Activated CD8-positive, alpha-beta T cell treated with anti-CD3 and anti-CD28 coated beads for 36 hours (primary cell): ENCODE measurements at places on chromosomes 13 and 19. TPM values are rescaled to one million over a fixed set of nuclear protein-coding genes. Genes with fewer than 3 reads are reported as not detected.

Gene MATK
- total RNA-seq: 37.6 TPM

Gene GPR183
- 8.6 TPM for total RNA-seq

DNA sequence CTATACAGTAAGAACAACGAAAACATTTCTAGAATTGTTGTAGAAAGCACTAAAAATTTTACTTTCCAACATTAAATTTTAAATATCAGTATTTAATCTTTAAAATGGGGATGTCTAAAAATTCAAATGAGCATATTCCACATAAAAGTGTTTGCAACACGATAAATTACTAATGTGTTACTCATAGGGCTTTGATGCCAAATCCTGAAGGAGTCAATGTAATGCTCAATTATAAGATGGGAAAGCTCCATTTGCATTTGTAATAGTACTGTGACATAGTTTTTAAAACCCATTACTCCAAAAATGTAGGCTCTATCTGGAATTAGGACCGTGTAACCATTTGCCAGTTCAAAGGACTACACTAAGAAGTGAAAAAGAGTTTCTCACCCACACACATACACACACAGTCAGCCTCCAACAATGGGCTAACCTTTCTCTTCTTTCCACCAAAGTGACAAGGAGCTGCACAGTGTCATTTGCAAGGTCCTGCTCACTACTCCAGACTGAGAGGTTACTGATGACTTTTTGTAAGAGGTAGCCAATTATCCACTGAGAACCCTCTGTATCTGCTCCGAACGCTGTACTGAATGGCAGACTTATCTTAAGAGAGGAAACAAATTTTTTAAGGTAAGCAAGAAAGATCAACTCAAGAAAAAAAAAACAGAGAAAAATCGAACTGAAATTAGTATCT, 26.1 kb upstream of the EEF1AKMT1 start:
- no peaks in the 10 kb centered on the region for H3K27me3 ChIP-seq
- H3K4me1 ChIP-seq: peaks cover 28% of the 10 kb centered on the region
- no peak overlapping the region for H3K27ac ChIP-seq
- no peak overlapping the region for H3K4me3 ChIP-seq
- H3K36me3 ChIP-seq: peaks cover 36% of the 10 kb centered on the region

GRCh38 chr19:58429745-58430144, 10.2 kb downstream of the ZNF132 start:
- H3K27ac ChIP-seq: no peak overlapping the region
- H3K27me3 ChIP-seq: no peaks in the 10 kb centered on the region
- no peak overlapping the region for H3K4me3 ChIP-seq
- peaks cover 57% of the 10 kb centered on the region for H3K36me3 ChIP-seq
- no peaks in the 10 kb centered on the region for H3K4me1 ChIP-seq

Gene TTC9B
- not detected for total RNA-seq

DNA sequence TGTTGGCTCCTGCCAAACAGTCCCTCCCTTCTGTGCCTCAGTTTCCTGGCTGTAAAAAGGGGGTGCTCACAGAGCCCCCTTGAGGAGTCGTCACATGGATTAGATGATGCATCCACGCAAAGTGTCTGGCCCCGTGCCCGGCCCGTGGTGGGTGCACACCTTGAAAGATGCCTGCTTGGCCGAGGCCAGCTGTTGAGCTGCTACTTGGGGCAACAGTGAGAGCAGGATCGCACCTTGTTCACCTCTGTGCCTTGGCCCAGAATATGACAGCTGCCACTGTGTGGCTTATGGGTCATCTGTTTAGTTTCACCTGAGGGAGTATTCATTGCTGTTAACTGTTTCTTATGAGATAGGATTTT, 17.7 kb downstream of the CRTC1 start:
- peaks cover 31% of the 10 kb centered on the region for H3K4me1 ChIP-seq
- H3K36me3 ChIP-seq: no peaks in the 10 kb centered on the region
- H3K4me3 ChIP-seq: peak overlapping the region; percentile 71

DNA sequence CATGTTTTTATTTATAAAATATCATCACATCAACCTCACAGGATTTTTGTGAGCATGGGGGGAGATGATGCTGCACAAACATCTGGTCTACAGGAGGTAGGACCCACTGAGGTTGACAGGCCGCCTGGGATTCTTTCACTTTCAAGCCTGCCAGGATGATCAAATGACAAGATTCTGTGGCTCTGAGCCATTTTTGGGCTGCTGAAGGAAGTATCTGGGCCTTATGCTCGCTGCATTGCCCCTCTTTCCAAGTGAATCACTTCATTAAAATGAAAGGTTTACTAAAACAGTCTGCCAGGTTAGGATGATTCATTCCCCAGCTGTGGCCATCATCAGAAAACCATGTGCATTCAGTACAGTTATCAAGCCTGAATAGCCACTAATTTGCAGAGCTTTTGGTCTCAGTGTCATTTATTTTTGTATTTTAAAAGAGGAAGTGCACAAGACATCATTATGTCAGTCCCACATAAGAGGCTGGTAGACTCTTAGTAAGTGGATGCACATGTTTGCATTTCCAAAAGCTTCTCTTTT, 34.4 kb downstream of the STARD13 start:
- no peak overlapping the region for H3K4me3 ChIP-seq
- peak; percentile 3 for DNase-seq
- no peaks in the 10 kb centered on the region for H3K36me3 ChIP-seq

Gene NACC1
- total RNA-seq: 73.8 TPM

DNA sequence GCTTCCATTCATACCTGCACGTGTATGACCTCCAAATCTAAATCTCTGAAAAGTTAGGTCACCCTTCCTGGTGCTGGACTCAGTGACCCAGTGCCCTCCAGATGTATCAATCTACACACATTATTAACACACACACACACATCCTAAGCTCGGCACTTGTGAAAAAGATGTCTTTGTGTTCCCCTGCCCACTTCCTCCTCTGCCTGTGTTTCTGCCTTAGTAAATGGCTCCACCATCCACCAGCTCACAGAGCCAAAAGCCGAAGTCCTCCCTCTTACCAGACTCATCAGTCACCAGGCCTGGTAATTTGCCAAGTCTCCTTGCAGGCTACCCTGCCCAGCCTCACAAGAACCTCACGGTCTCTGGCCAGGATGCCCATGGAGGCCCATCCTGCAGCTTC, 131.5 kb downstream of the SHISA2 start:
- no peaks in the 10 kb centered on the region for H3K36me3 ChIP-seq
- no peak overlapping the region for H3K4me3 ChIP-seq
- peaks cover 6% of the 10 kb centered on the region for H3K4me1 ChIP-seq
- H3K27ac ChIP-seq: no peak overlapping the region
- DNase-seq: no peak
- H3K27me3 ChIP-seq: no peaks in the 10 kb centered on the region

- H3K4me3 ChIP-seq: no peak overlapping the region
- H3K27ac ChIP-seq: no peak overlapping the region
- H3K4me1 ChIP-seq: no peaks in the 10 kb centered on the region
- H3K27me3 ChIP-seq: no peaks in the 10 kb centered on the region
These were observed 198.4 kb downstream of the COL4A1 start for GRCh38 chr13:110108348-110109139.

GRCh38 chr13:30569901-30570576, 47.7 kb upstream of the USPL1 start:
- H3K36me3 ChIP-seq: no peaks in the 10 kb centered on the region
- H3K27ac ChIP-seq: no peak overlapping the region
- no peak overlapping the region for H3K4me3 ChIP-seq
- DNase-seq: peak; percentile 21

DNA sequence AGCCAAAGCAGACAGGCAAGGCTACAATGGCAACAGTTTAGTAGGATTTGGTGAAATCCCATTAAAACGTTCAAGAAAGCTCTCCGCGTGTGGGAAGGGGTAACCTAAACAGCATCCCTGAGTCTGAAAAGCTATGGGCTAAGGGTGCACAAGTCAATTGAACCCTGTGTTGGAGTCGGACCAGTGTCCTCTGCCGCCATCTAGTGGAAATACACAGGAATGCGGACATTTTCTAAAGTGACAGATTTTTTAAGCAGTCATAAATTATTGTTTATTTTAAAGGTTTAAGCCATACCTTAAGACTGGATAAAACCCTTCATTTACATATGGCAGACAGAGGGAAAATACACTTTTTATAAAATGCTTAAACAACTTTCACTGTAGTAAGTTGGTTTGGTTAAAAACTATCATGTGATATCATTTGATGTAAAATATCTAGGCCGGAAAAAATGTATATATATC, 26.5 kb upstream of the LSM14A start:
- no peak overlapping the region for H3K27ac ChIP-seq
- DNase-seq: peak; percentile 72
- H3K36me3 ChIP-seq: no peaks in the 10 kb centered on the region
- H3K4me1 ChIP-seq: no peaks in the 10 kb centered on the region
